ENCODE measurements at places on chromosomes 13 and 19.
A peak's percentile ranks its signal among the peaks of the same experiment; 100 is the strongest.

- DNase-seq: no peak
These were observed 23.3 kb downstream of the SERP2 start for GRCh38 chr13:44396701-44397580.

DNA sequence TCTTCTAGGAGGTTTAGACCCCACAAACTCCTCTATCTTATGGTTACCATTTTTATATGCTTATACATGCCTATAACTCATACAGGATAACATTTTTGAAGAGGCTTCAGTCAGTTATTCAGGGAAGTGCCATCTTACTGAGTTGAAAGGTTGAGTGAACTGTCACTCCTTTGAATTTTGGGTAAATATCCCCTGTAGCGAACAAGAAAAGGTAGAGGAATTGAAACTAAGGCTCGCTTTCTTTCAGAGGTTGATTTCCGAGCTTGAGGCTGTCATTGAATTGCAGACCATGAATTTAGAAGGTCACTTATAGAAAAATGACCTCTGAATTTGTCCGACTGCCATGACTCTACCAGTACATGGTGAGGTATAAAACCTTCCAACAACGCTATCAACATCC, 35.1 kb downstream of the MICU2 start:
- no peak for DNase-seq

DNA sequence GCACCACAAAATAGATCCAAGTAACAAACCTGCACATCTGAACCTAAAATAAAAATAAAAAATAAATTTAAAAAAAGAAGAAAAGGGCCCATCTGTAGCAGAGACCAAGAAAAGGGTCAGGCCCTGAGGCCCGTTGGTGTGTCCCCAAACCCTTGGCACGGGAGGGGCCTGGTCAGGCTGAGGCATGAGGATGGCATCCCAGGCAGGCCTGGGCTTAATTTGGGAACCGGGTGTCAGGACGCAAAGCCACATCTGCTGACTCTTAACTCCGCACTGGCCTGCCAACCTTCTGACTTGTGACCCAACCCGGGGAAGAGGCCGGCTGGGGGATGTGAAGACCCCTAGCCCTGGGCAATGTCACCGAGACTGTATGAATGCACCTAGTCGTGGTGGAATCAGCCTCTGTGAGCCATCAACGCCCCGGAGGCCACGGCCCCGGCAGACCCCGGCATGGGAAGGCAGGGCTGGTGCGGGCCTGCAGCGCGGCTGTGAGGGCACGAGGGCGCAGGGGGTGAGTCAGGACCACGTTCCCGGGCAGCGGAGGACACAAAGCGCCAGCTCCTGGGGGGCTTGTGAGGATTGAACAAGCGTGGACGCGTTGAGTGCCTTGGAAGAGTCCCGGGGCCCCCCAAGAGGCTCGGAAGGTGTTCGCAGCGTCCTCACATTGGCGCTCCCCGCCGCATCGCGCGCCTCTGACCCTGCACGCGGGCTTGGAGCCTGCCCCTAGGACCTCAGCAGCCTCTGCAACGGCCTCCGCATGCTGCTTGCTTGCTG, 38.2 kb downstream of the ATP12A start:
- no peak for DNase-seq

- peak; percentile 64 for DNase-seq
These were observed 403.5 kb upstream of the GPC6 start for GRCh38 chr13:92823059-92823458.

DNA sequence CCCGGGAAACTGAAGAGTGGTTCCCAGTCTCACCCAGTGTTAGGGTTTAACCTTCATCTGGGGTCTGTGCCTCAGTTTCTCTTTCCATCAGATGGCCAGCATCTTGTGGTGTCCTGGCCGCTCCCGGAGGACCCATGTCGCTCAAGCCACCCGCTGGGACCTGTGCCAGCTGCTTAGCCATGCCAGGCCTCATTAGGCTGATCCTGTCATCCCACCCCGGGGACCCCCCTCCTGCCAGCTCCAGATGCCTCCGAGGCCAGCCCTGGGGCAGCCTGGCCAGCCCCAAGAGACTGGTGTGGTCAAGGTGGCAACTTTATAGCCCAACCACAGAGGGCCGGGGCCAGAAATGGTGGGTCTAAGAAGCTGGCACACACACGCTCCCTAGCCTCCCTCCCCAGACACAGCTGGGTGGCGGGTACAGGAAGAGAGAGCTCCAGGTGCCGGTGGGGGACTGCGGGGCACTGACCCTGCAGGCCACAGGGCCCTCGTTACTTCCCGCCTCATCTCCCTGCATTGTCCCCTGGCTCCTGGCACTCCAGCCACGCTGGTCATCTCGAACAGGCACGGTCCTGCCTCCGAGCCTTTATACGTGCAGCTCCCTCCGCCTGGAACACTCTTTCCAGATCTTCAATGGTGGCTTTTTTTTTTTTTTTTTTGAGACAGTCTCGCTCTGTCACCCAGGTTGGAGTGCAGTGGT, 3.4 kb downstream of the NRTN start:
- no peak for DNase-seq

GRCh38 chr13:75255653-75256052, 226.3 kb downstream of the TBC1D4 start:
- DNase-seq: no peak

DNA sequence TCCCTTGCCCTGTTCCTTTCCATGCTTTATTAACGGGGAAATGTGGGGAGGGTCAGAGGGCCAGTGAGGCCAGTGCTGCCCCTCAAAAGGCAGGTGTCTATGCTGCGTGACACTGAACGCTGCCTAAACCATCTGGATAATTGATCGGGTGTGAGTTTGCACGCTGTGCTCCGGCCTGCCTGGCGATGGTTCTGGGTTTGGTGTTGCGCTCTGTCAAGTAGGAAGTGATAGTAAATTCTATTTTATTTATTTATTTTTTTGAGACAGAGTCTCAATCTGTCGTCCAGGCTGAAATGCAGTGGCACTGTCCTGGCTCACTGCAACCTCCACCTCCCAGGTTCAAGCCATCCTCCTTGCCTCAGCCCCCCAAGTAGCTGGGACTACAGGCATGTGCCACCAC, 86.5 kb downstream of the ATP11A start:
- no peak for DNase-seq

GRCh38 chr13:71137101-71137500, 729.9 kb downstream of the DACH1 start:
- no peak for DNase-seq

DNA sequence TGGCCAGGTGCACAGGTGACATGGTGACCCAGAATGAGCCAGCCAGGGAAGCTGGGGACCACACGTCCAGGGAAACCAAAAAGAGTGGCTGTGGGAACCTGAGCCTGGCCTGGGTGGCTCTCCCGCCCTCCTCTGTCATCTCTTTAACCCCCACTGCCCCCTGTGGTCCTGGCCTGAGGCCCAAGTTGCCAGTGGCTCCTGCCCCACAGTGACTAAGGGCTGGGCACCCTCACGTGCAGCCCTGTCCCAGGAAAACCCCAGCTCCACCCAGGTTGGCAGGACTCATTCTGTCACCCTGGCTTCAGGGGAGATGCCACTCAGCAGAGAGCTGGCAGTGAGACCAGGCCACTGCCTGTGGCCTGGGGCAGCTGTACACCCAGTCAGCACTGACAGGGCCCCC, 30.6 kb upstream of the ISYNA1 start:
- no peak for DNase-seq

GRCh38 chr19:50659318-50660087, 10.3 kb downstream of the C19orf81 start:
- no peak for DNase-seq

- no peak for DNase-seq
These were observed 193.8 kb upstream of the OBI1 start for GRCh38 chr13:78852709-78853108.

GRCh38 chr19:28294395-28294794, 918.6 kb downstream of the UQCRFS1 start:
- DNase-seq: no peak

- no peak for DNase-seq
These were observed 5.0 kb upstream of the LILRB5 start for GRCh38 chr19:54262066-54262465.

DNA sequence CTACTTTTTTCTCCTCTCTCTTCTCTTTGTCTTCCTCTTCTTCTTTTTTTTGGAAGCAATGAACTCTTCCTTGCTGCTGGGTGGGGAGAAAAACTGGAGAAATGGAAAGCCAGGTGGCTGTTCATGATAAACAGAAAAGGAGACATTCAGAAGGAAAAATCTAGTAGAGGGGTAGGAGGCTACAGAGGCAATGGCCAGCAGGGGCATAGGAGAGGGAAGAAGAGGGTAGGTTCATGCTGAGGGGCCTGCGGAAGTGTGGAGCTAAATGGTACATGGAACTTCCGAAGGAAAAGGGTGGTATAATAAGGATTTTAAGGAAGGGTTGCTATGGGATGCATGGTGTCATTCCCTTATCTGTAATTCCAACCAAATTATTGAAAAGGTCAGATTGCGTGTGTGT, 17.5 kb upstream of the HS6ST3 start:
- no peak for DNase-seq

DNA sequence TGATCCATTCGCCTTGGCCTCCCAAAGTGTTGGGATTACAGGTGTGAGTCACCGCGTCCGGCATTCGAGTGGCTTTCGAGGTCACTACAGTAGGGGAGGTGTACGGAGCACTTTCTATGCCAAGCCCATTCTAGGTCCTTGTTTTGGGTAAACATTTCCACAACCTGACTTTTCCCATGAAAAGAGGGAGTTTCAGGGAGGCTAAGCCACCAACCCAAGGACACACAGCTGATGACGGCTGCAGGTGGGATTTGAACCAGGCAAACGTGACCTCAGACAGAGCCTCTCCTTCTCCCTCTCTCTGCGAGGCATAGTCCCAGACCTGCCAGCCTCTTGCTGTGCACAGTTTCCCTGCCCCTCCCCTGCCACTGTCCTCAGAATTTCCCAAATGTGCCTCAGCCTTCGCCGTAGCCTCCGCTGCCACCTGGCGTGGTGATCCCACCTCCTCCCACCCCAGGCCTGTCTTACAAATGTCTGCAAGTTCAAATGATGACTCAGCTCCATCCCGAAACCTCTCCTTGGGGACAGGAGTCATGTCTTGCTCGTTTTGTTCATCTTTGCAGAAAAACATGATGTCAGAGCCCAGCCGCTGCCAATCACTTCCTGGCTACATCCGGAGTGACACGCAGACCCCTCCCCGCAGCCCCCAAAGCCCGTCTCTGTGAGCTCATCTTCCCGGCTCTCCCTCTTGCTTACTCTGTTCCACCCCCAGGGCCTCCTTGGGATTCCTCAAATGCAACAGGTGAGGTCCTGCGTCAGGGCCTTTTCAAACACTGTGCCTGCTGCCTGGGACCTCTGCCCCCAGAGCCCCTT, 6.6 kb upstream of the GADD45B start:
- no peak for DNase-seq

DNA sequence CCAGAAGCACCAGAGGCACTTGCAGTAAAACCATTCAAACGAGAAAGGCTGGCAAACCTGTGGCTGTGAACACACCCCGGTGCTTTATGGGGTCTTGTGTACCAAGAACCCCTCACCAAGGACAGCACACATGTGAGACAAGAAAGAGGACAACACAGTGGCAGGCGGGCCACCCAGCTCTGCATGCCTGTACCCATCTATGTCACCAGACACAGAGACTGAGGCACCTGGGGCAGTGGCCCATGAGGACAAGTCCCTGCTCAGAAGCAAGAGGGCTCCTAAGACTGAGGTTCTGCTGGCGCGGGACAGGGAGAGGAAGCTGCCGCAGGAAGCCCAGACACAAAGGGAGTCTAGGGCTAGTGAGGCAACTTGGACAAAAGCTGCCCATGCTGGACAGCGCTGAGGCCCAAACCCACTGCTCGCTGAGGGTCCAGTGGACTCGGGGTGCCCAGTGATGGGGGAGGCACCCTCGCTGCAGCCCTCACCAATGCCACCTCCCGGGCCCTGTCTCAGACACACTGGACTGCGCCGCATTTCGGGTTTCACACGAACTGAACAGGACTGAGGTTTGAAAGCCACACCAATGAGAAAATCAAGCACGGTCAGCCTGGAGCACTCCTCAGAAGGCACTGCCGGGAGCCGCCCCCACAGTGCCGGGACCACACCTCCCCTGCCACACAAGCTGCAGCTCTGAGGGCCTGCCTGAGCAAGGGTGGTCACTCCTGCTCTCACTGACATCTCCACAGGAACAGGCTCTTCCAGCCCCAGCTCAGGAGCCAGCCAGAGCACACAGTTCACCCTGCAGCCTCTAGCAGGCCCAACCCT, 232.7 kb downstream of the TUBA3C start:
- DNase-seq: no peak

GRCh38 chr13:72156760-72157159, 289.8 kb upstream of the DACH1 start:
- DNase-seq: no peak

DNA sequence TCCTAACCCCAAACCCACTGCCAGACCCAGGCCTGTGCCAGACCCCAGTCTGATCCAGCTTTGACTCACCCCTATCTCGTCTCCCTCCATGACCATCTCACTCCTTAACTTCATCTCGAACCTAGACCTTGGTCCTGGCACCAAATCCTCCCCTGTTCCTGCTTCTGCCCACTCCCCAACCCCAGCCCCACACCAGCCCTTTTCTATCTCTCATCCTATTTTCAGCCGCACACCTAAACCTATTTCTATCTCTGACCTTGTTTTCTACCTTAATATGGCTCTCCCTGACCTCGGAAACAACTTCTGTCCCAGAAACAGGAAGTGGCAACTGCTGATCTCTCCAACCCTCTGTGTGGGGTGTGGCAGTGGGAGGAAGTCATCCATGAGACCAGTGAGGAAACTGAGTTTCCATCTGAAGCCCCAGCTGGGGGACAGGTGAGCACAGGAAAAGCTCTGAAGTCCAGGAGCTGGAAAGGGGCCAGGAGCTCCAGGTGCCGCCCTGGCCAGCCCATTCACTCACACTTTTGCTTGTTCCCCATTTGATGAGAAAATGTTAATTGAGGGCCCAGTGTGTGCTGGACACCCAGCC, 13.7 kb downstream of the PTH2 start:
- DNase-seq: no peak

DNA sequence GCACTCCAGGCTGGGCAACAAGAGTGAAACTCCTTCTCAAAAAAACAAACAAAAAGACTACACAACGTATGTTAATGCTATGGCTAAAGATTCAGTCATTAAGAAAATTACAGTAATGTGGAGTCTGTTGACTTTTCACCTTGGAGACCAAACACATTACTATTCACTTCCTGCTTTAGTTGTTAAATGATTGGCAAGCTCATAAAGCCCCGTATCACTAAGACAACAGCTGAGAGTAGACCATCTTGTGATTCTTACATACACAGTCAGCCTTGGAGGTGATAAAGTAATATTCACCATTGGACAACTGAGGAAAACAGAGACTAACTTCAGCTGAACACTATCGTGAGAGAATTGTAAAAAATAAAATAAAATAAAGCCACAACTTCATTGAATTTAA, 86.5 kb downstream of the KCTD12 start:
- DNase-seq: no peak

DNA sequence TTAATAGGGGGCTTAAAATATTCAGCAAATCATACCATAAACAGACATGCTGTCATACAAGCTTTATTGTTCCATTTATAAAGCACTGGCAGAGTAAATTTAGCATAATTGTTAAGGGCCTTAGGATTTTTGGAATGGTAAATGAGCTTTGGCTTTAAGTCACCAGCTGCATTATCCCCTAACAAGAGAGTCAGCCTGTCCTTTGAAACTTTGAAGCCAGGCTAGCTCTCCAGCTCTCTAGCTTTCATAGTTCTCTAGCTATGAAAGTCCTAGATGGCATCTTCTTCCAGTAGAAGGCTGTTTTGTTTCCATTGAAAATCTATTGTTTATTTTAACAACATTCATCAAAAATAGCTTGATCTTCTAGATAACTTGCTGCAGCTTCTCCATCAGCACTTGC, 420.8 kb upstream of the GPC6 start:
- DNase-seq: no peak

Measured in LNCaP clone FGC (cell line).